ENCODE measurements at places on chromosomes 12 and 14.
A peak's percentile ranks its signal among the peaks of the same experiment; 100 is the strongest.

GRCh38 chr12:25401547-25402345 is 151.0 kb upstream of the KRAS start:
- no peak for DNase-seq

DNA sequence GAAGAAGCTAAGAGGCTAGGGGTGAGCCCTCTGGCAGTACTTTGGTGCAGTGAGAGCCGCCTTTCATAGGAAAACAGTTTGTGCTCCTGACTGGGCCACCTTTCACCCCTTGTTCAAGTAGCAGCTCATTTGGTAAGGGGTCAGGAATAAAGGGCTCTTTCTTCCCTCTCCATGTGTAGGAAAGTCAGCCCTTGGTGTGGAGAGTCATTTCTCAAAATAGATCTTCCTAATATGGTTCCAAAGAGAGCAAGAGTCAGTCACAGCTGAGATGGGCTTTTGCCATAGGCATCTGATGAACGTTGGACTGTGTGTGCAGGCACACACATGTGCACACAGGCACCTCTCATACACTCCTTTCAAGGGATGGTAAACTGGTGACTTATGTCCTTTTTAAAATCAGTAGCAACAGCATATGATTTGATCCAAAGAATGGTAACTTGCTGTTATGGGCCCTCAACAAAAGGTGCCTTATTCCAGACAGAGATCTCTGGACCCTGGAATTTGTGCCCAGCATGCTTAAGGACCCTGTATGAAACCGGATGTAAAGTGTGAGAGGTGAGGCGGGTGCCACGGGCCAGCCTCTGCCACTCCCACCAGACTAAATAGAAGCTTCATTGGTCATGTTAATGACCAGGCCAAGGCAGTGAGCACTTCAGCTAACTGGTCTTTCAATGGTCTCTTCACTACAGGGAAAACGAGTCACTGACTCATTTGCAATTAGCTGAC is 16.7 kb upstream of the RIC8B start:
- DNase-seq, result no peak

GRCh38 chr14:70692210-70692609 is 50.5 kb downstream of the TTC9 start:
- no peak for DNase-seq

DNA sequence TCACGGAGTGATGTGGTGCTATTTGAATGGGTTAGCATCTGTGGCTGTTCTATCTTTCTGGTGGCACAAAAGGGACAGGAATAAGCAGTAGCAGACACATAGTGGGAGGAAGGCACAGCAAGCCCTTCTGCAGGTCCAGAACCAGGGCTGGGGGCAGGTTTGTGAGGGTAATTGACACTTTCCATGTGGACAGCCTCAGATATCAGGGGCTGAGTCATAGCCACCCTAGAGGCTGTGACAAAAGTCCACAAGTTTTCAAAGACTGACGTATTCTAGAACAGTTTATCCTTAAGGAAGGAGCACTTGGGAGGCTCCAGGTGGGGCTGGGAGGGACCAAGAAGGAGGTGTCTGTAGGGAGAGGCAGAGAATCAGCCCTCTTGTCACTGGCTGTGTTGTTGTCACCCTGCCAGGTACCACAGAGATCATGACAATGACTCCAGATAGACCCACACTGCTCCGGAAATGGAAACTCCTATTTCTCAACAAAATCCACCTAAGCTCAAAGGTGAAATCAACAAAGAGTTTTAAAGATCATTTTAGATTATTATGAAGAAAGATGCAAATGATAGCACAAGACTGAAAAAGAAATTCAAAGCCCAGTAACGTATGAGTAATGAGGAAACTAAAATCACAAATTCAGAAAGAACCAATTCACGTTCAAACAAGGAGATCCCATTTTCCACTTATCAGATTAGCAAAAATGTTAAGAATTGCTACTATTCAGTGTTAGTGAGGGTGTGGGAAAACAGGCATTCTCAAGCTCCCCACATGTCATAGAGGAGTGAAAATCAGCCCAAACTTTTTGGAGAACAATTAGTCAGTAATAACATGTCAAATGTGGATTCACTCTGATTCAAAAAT is 48.3 kb downstream of the NFKBIA start:
- DNase-seq, result no peak

GRCh38 chr12:129200576-129200975 is 347.3 kb downstream of the GLT1D1 start:
- DNase-seq, result no peak

- no peak for DNase-seq
Observed at GRCh38 chr12:76422543-76423438, 74.6 kb upstream of the BBS10 start.

- DNase-seq, result no peak
Observed at GRCh38 chr12:95412482-95413311, 61.3 kb upstream of the METAP2 start.

DNA sequence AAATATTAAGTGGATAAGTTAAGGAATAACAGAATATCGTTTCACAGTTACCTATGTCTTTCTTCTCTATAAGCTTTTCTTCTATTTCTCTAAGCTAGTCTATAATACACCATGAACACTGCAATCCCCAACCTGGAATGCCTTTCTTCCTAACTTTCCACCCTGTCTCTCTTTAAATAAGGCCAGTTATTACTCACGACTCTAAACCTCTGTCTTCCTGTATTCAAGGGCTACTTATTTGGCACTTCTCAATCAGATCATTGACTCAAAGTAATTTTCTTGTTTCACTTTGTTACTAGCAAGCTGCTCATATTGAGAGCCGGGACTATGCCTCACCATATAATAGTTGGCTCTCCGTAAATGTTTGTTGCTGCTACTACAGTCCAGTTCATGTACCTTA is 13.5 kb downstream of the FERMT2 start:
- no peak for DNase-seq

DNA sequence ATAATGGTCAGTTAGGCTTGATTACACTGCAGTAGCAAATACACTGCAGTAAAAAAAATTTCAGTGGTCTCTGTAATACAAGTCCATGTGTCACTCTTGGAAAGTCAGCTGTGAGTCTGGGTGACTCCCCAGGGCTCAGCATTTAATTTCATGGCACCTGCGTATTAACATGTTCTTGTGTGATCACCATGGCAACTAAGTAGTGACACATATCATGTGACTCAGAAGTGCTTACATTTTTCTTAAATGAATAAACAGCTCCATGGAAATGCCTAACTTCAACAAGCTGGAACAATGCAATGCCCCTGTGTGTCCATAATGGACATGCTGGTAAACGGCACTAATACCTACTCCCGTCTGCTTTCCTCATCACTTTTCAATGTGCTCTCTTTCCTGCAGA is 88.5 kb upstream of the ANO4 start:
- DNase-seq, result no peak

GRCh38 chr12:128951448-128951847 is 98.2 kb downstream of the GLT1D1 start:
- DNase-seq, result no peak

- DNase-seq, result no peak
Observed at GRCh38 chr12:106721915-106722314, 52.6 kb upstream of the RIC8B start.

GRCh38 chr14:41350476-41350875 is 256.2 kb upstream of the LRFN5 start:
- no peak for DNase-seq

- no peak for DNase-seq
Observed at GRCh38 chr14:66330916-66331315, 155.3 kb upstream of the CCDC196 start.

GRCh38 chr12:32198555-32198954 is 91.9 kb downstream of the BICD1 start:
- no peak for DNase-seq

DNA sequence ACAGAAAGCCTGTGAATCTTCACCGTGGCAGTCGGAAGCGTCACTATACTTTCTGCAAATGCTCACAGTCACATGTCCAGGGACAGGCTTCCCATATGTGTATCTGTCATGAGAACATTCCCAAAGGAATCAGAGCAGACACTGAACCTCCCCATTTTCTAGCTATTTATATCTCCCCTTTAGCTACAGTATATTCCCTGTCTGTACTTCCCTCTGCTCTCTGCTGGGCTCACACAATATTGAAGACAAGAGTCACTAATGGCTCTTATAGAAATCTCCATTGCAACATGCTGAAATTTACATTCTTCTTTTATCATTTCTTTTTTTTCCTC is 8.2 kb downstream of the A2M start:
- DNase-seq, result no peak

DNA sequence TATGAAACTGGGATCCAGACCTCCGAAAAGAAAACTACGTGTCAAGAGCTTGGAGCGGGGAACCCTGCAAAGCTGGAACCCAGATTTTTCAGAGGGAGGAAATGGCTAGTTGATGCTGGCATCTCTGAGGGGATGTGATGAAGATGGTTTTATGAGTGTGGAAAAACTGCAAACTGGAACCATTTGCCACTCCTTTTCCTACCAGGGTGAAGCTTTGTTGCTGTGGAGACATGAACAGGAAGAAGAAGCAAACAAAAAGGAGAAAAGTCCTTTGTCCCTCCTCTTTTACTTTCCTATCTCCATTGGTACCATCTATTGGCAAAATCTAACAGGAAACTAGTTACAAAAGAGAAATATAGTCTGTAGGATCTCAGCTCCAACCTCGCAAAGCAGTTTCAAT is 39.2 kb downstream of the CDK17 start:
- no peak for DNase-seq

DNA sequence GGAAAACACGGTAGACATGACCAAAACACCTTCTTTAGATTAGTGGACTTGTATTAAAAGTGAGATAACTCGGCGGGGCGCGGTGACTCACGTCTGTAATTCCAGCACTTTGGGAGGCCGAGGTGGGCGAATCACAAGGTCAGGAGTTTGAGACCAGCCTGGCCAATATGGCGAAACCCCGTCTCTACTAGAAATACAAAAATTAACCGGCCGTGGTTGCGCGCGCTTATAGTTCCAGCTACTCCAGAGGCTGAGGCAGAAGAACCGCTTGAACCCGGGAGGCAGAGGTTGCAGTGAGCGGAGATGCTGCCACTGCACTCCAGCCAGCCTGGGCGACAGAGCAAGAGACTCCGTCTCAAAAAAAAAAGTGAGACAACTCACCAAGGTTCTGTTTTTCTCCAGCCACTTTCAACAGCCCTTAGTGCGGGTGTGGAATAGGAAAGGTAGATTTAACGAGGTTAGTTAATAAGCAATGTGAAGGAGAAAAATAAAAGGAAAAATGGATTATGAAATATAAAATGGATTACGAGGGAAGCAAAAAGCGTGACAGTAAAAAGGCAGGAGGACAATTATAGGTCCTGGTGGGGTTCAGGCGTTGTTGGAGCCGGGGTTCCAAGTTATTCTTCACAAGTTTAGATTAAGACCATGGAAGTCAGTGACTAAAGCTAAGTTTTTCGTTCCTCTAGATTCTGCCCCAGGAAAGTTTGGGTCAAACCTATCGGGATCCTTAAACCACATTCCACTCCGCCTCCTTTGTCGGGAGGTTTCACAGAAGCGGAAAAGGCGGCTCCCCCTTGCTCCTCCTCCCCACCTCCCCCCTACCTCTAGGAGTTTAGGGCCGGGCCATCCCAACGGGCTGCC is 534 bp downstream of the PPP2R3C start:
- DNase-seq, result no peak

DNA sequence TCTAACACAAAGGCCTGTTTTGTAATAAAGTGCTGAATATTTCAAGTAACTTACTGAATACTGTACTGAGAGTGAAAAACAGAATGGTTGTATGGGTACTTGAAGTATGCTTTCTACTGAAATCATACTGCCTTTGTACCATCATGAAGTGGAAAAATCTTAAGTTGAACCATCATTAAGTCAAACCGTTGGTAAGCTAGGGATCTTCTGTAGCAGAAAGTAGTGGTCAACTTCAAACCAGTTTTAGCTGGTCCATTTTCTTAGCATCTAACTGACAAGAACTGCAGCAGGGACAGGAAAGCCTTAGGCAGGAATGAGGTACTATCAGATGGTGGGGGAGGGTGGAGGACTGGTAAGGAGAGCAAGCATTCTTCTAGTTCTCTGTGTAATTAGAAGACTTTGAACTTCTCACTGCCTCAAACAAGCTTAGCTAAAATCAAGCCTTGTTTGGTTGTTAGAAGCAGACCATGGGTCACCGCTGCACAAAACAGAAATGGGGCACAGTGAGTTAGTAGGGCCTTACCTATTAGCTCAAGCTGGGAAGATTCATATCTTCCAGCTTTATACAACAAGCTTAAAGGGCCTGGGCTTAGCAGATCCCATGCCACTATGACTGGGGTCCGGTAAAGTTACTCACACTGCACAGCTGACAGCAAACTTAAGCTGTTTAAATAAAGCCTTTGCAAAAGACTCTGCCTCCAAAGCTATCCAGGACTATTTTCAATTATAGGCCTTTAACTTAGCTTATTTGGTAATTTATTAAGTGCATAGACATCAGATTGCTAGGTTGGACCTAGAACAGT is 73.8 kb downstream of the ACADS start:
- DNase-seq, result peak; percentile 28

DNA sequence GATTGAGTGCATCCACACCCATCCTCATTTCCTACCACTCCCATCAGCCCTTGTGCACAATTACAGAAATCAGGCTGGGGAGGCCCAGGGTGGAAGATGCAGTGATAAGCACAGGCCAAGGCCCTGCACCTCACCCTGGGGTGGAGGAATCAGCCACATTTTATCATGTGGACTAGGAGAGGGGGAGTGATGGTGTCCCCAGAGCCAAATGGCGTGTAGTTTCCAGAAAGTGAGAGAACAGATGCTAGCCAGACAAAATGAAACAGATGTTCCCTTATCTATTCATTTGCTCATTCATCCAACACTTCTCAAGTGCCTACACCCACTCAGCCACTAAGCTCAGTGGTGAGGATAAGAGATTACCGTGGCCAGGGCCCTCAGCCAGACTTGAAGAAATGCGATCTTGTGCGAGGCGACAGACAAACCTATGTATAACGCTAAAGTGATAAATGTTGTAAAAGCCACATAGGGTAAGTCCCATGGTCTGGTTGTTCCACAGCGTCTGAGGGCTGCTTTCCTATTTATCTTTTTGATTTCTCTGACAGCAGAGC is 93.6 kb downstream of the STAB2 start:
- no peak for DNase-seq

- DNase-seq, result no peak
Observed at GRCh38 chr14:23158779-23159178, 24.7 kb downstream of the SLC7A8 start.

DNA sequence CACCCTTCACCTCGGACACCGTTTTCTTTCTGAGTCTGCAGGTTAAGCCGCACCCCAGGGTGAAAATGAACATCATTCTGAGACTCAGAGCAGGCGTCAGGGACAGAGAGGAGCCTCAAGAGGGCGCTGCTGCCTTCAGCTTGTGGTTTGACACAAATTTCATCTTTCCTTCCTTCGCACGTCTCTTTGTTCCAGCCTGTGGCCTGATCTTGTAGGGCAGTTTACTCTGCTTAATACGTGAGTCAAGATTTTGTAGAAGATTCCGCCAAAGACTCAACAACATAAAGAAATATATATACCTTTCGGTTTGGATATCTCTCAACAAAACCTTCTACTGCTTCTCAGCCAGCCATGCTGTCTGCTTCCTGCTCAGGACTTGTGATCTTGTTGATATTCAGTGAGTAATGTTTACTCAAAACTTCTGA is 329.3 kb upstream of the OR4E1 start:
- DNase-seq, result no peak

GRCh38 chr12:117408161-117408791 is 46.9 kb upstream of the NOS1 start:
- no peak for DNase-seq
